ENCODE measurements at places on chromosomes 6 and 20. TPM values are rescaled to one million over a fixed set of nuclear protein-coding genes. Genes with fewer than 3 reads are reported as not detected.

DNA sequence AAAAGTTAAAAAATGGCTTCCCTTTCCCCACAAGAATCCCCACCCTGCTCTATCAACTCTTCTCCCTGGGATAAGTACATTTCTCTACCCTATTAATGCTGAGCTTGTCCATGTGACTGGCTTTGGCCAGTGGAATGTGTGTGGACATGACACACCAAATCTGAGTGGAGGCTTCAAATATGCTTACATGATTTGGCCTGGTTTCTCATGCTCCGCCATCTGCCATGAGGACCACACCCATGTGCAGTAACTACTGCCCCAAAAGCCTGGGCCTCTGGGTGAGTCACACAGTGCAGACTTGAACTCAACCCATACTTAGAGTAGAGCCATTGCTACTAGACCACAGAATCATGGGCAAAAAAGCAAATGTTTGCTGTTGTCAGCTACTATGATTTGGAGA lies 65.4 kb downstream of the PRND start:
- no peak overlapping the region for H3K27ac ChIP-seq
- no peaks in the 10 kb centered on the region for H3K27me3 ChIP-seq
- no peak overlapping the region for H3K4me3 ChIP-seq
- H3K36me3 ChIP-seq, result no peaks in the 10 kb centered on the region
- H3K4me1 ChIP-seq, result no peaks in the 10 kb centered on the region
- no peak for DNase-seq

DNA sequence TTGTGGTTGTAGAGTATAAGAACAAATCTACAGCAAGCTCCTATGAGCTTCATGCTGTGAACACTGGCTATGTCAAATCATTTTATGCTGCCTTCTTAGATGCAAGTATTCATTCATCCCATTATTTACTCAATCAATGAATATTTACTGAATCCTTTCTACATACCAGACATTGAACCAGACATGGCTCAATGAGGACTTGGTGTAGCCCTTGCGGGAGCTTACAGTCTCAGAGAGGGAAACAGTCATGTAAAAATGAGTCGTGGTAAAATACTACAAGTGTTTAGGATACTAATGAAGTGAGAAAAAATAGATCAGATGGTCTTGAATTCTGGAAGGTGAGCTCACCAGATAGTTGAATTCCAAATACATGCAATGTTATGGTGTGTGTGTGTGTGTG lies 44.8 kb upstream of the ENPP1 start:
- no peak overlapping the region for H3K27ac ChIP-seq
- H3K36me3 ChIP-seq, result no peaks in the 10 kb centered on the region
- no peaks in the 10 kb centered on the region for H3K27me3 ChIP-seq

DNA sequence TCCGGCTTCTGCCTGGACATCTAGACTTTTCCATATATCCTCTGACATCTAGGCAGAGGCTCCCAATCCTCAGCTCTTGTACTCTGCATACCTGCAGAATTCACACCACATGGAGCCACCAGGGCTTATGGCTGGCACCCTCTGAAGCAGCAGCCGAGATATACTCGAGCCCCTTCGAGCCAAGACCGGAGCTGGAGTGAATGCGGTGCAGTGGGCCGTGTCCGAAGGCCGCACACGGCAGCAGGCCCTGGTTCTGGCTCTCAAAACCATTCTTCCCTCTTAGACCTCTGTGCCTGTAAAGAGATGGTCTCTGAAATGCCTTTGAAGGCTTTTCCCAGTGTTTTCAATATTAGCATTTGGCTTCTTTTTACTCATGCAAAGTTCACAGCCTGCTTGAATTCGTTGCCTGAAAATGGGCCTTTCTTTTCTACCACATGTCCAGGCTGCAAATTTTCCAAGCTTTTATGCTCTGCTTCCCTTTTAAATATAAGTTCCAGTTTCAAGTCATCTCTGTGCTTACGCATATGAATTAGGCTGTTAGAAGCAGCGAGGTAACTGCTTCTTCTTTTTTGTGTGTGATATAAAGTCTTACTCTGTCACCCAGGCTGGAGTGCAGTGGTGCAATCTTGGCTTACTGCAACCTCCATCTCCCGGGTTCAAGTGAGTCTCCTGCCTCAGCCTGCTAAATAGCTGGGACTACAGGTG lies 3.8 kb upstream of the SIRPB1 start:
- no peak overlapping the region for H3K4me3 ChIP-seq
- no peak for DNase-seq
- no peaks in the 10 kb centered on the region for H3K4me1 ChIP-seq
- H3K27ac ChIP-seq, result no peak overlapping the region

DNA sequence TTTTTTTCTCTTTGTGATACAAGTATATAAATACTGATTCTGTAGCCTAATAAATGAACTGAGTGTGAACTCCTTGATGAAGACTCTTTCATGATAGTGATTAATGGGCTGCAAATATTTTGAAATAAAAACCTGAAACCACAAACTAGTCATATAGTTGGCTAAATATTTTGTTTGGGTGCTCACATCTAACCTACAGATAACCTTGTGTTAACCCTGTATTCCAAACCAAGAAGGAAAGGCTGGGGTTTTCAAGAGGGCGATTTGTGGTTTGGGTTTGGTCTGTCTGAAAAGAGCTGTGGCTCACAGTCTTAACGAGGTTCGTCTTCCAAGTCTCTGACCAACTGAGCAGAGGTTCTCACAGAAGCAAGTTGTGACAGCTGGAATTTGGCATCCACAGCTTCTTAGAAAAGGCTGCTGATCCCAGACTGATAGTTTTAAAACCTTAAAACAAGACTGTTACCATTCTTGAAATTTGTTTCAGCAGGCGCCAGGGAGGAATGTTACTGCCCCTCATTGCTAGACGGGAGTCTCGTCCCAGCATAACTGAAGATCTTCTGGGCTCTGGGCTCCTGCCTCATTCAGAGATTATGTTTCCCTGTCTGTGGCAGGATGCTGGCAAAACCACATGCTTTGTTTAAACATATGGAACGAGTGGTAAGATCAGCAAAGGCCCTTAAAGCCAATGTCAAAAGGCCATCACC lies 736.4 kb upstream of the MARCKS start:
- no peak overlapping the region for H3K27ac ChIP-seq
- no peaks in the 10 kb centered on the region for H3K27me3 ChIP-seq
- no peaks in the 10 kb centered on the region for H3K36me3 ChIP-seq
- peak; percentile 73 for DNase-seq
- H3K4me1 ChIP-seq, result peaks cover 17% of the 10 kb centered on the region

Gene CCN5
- 0.20 TPM for total RNA-seq

Gene UBE2C
- total RNA-seq, result 205 TPM

Measured in HCT116 (cell line).